Fibroblast of skin of right quadriceps (primary cell): ENCODE measurements at places on chromosomes 2 and 18.
A peak's percentile ranks its signal among the peaks of the same experiment; 100 is the strongest.

DNA sequence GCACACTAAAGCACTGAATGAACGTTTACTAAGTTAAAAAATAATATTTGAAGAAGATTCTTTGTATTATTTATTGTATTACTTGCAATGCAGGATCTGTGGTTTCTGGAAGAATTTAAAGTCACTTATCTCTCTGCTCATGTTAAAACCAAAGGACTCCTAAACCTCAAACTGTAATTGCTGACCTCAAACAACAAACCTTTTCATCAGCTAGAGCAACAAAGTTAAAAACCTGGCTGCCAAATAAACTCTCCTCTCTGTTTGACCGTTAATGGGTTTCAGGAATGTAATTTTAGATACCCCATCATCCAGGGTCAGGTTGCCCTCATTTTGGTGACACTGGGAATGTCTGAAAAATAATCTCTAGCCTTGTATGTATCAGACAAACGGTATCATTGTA lies 239.1 kb downstream of the TGIF1 start:
- DNase-seq = no peak

DNA sequence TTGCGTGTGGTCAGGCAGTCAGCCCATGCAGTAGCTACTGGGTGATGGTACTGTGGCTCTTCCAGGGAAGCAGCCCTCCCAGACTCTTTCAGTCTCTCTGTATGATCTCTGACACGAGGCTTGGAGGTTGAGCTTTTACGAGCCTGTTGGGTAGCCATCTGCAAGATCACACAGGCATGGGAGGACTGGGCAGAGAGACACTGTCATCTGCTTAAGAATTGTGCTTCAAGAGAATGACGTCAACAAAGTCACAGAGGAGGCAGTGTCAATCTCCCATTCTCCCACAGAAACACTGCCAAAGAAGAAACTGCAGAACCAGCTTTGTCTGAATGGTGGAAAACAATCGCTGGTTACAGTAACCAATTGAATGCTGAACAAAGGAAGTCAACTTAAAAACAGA lies 78.4 kb upstream of the MC2R start:
- DNase-seq = no peak

DNA sequence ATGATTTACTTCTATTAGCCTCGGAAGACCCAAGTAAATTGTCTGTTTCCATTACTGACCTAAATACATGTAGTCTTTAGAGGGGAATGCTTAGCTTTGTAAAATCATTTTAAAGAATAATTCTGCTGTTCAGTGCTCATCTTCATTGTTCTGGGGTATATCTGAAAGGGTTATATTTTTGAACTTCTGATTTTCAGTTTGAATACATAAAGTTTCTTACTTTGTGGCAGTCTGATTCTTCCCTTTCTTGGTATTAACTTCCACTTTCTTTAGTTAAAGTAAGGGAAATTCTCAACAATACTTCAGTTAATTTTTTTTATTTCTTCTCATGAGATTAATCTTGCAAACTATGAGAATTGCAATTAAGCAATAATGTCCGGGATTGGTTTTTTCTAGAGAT lies 148.4 kb downstream of the DOCK10 start:
- no peak for DNase-seq

- DNase-seq = no peak
These were observed 200.6 kb downstream of the CTIF start for GRCh38 chr18:48739266-48740067.

DNA sequence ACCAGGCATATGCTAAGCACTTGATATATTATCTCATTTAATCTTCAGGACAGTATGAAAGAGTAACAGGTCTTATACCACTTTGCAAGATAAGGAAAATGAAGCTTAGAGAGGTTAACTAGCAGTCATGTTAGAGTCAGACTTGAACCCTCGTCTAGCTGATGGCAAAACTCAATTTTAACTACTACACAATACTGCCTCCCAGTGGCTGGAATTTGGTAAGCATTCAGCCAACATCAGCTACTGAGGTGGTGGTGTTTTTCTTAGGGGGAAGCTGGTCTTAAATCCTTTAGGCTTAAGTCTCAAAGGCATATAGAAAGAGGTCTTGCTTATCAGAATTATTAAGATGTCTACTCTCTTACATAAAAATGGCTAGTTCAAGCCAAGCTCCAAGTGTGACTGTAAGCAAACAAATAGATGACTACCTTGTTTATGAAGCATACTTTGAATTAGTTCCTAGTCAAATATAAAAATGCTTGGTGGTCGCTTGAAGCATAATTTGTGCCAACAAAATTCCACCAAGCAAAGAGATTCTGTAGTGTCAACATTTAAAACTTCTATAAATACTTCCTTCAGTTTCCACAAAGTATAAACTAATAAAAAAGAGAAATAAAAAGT lies 325.4 kb upstream of the FIGN start:
- DNase-seq = peak; percentile 33

DNA sequence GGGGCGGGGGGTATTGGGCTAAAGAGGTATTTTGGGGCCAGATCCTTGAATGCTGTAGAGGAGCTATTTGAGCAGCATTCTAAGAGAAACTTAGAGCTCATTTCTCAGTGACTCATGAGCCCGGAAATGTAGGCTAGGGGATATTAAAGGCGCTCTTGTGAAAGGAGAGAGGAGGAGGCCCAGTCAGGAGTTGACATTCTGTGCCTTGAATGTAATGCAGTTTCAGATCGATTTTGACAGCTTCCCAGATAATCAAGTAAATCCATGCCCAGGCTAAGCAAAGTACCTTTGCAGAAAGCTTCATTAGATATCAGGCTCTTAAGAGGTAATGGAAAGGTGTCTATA lies 1.5 kb downstream of the CAB39 start:
- DNase-seq = peak; percentile 80

- DNase-seq = no peak
These were observed 627.7 kb upstream of the CDH2 start for GRCh38 chr18:28804512-28805202.

GRCh38 chr18:57589161-57589560 lies 2.7 kb upstream of the FECH start:
- no peak for DNase-seq

DNA sequence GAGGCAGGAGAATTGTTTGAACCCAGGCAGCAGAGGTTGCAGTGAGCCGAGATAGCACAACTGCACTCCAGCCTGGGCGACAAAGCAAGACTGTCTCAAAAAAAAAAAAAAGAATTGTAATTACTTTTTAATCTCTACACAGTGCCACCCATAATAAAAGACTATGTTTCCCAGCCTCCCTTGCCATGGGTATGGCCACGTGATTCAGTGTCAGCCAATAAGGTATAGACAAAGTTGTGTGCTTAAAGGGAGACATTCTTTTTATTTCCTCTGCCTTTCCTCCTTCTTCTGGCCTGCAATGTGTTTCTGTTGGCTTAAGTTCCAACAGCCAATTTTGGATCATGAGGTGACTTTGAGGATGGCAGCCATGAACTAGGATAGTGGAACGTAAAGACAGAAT lies 406.9 kb downstream of the LNPK start:
- DNase-seq = no peak

- DNase-seq = no peak
These were observed 922.7 kb upstream of the CHAC2 start for GRCh38 chr2:52844701-52845423.

DNA sequence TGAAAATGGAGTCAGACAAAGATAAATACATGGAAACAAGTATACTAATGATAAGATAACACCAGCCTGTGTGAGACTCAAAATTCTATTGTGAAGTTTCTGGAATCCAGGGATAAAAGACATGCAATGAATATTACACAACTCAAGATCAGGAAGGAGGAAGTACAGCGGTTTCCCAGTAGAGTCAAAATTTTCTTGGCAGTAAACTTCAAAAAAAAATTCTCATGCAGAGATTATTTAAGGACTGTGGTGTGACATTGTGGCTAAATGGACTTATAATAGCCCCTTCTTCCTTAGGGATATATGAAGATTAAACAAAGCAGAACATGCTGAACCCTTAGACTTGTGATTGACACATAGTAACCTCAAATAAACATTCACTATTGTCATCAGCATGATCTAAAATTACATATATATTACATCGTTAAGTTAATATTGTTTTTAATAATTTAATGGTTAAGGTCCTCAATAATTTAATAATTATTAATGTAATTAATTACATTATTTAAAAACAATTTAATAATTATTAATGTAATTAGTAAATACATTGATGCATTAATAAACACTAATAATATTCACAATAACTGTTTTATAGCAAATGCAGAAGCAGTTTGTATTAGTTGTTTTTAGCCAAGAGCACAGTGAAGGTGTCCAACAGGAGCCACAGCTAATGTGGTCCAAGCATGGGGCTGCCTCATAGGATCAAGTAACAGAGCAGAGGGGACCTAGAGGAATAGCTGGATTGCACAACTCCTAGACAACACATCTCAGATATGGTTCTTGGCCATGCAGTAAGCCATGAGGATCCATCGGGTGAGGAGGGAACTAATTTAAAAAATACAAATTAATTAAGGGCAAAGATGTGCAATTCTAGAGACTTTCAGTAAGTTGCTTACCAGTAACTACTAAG lies 77.3 kb downstream of the POLE4 start:
- DNase-seq = no peak

DNA sequence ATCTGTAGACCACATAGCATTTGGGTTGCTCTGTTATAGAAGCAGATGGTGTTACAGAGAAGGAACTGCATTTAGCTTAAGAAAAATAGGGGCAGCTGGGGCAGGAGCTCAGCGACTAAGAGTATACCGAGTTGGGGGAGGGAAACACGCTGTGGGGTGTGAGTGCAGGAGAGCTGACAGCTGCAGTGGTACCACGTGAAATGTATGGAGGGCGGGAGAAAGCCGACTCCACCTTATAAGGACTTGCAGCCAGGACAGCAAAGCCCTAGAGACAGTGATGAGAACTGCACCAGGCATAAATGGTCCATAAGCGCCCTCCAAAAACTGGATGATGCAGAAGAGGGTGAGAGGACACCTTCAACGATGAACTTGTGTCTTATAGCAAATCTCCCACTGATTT lies 237.6 kb downstream of the PRKCE start:
- DNase-seq = peak; percentile 53

GRCh38 chr2:240319855-240320203 lies 115.6 kb upstream of the GPC1 start:
- DNase-seq = no peak

DNA sequence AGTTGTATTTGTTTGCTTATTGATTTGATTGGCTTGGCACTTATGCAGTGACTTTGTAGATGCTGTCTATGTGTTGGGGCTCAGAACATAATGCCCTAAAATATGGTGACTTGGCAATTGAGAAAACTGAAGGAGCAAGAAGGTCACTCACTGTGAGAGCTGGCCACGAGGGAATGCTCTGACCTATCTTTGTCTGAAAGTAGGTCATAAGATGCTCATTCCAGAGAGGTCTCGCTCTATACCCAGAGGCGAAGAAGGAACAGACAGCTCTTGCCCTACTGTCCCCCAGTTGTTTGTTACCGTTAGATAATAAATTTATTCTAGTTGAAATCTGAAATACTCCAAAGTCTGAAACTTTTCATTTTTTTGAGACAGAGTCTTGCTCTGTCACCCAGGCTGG lies 158.5 kb downstream of the TGIF1 start:
- no peak for DNase-seq

- peak; percentile 26 for DNase-seq
These were observed 99.4 kb upstream of the PID1 start for GRCh38 chr2:229370509-229370908.

DNA sequence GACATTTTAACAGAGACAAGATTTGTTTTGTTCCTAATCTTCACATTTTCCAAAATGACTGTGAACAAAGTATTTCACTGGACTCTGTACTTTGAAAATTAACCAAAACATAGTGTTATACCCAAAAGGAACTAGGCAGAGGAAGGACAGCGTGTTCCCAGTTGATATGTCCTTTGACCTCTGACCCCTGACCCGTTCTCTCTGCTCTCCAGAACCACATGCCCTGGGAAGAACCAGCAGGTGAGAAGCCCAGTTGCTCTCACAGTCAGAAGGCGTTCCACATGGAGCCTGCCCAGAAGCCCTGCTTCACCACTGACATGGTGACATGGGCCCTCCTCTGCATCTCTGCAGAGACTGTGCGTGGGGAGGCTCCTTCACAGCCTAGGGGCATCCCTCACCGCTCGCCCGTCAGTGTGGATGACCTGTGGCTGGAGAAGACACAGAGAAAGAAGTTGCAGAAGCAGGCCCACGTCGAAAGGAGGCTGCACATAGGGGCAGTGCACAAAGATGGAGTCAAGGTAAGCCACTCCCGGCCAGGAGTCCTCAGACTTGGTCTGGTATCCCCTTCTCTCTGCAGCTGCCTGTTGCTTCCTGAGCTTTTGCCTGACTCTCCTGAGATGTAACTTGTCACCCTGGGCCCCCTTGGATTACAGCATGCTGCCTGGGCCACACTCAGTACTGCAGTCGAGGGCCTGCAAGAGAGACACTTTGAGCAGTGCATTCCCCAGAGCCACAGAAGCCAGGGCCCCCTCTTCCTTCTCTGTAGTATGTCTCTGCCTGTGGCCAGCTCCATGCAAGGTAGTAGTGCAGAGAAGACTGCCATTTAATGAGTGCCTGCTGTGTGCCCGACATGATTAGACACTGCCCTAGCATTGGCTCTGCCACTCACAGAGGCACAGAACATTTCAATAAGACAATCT lies 94.3 kb downstream of the ARHGEF4 start:
- DNase-seq = no peak

DNA sequence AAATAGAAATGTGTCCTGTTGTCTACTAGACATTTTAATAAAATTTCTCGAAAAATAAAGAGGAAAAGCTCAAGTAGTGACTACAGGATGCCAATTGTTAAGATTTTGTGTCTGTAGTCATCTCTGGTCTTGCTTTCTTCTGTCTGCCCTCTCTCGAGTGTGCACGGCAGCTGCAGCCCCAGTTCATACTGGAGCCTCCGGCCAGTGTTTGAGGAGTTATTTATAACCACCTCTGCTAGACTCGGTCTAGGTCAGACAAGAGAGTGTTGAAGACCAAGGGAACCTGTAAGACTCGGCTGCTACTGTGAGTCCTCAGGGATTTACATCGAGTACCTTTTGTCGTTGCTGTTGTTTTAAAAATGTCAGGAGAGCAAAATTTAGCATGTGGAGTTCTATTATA lies 810.1 kb upstream of the POU3F3 start:
- no peak for DNase-seq

DNA sequence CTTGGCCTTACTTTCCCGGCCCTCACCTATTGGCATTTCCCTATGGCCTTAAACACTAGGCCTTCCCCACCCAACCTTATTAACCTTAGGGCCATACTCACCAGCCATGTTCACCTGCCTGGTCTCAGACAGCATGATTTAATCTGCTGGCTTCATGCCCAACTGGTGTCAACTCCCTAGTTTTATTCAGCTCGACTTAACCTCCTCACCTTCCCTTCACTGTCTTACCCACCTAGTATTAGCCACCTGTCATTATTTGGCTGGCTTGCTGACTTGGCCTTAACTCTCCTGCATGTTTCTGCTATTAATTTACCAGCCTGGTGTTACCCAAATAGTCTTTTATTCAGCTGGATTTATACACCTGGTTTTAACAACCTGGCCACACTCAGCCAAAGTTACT lies 136.0 kb upstream of the ZSWIM2 start:
- DNase-seq = no peak
